ENCODE measurements at places on chromosomes 4 and X. TPM values are rescaled to one million over a fixed set of nuclear protein-coding genes. Genes with fewer than 3 reads are reported as not detected.
A peak's percentile ranks its signal among the peaks of the same experiment; 100 is the strongest.

The SPANXA2 gene
- total RNA-seq = not detected

- DNase-seq = no peak
These were observed 27.8 kb downstream of the RP2 start for GRCh38 chrX:46864606-46865005.

DNA sequence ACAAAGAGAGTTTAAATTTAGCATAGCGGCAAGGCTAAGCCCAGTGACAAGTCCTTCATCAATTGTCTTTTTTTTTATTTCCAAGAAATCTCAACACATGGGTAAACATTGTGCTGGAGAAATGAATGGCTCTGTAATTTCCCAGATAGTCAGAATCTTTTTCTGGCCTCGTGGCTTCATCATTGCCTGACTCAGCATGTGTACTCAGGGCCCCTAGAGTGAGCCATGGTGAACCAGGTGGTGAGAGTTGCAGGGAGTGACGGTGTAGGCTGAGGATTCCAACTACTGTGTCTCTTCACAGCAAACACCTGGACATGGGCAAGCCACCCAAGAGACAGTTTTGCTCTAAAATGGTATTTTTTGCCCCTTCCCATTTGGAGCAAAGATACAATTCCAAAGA lies 43.1 kb upstream of the UCP1 start:
- DNase-seq = no peak

The CXCL8 gene
- 3.8 TPM for total RNA-seq

DNA sequence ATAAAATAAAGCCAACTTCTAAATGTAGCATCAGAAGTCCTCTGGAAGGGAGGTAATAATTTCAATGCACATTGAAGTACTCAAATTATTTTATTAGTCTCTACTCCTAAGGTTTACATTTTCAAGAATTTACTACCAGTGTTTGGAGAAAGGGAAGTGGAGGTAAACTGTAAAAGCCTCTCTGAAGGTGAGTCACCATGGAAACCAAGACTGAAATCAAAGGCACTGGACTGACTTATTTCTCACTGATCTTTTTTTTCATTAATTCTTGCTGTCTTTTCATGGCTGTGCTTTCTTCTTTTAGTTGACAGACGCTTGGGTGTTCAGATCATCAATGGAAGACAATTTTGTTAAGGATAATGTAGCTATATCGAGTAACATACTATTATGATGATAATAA lies 9.7 kb downstream of the SLC39A8 start:
- no peak for DNase-seq

GRCh38 chr4:1381944-1382541 lies 24.2 kb downstream of the NKX1-1 start:
- DNase-seq = no peak

DNA sequence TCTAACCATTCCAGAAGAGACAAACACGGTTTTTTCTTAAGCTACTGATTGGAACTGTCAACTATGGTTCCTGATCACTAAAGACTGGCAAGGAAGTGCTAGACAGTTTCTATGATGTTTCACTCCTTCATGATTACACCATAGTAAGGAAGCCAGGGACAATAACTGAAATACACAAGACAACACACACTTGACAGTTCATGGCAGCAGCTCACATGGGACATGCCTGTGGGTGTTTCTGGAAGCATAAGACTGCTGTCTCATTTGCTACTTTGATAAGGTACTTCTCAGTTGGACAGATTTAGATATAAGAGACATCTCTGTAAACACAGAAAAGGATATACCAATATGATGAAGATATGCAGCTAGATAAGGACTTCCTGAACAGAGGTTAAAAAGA lies 8.3 kb upstream of the IRAK1 start:
- no peak for DNase-seq

DNA sequence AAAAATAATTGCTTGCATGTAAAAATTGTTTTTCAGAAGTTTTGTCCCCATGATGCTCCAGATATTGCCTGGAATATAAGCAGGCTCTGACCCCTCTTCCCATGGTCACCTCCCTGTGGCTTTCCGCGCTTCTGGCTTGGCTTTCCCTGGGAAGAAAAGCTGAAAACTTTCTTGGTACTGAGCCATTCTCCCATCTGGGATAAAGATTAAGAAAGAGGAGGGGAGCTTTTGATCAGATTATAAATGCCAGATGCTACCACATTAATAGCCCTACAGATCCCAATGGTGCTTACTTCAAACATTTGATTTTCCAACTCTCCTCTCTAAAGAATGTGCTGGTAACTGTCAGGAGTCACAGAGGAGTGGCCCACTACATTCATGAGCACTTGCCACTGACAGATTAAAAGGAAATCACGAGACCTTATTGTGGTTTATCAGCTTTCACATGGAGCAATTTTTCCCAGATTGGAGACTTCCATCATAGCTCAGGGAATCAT lies 54.4 kb upstream of the GAB1 start:
- no peak for DNase-seq

GRCh38 chr4:115275615-115276014 lies 162.2 kb upstream of the NDST4 start:
- DNase-seq = no peak

DNA sequence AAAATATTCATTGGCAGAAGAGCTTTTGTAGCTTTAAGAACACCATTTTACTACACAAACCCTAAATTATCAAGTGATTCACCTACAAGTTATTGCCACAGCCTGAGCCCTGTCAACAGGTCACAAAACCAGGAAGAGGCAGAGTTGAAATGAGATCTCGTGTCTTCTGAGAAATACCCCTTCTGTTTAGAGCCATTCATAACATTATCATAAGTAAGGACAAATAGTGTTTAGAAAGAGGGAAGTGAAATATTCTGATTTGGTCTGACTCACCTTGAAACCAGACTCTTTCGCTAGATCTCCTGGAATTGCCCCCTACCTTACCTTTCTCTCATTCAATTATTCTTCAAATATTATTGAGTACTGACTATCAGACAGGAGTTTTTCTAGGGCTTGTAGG lies 5.9 kb downstream of the ETDB start:
- DNase-seq = no peak

- DNase-seq = peak; percentile 40
These were observed 204.9 kb downstream of the GBA3 start for GRCh38 chr4:22897520-22898108.

DNA sequence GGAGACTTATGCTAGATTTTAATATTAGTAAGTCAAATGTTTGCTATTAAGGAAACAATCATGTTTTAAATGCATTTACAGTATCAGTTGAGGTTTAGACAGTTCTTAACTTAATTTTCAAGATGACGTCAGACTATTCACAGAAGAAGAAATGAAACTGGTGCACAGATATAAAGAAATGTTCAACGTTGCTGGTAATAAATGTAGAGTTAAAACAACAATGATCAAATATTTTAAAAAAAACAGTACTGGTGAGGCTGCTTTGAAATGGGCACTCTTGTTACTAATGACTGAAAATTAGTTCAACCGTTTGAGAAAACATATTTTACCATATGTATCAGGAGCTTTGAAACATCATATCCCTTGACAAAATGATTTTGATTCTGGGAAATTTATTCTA lies 44.2 kb downstream of the ABHD18 start:
- no peak for DNase-seq

GRCh38 chr4:100657187-100657586 lies 139.4 kb upstream of the EMCN start:
- no peak for DNase-seq

DNA sequence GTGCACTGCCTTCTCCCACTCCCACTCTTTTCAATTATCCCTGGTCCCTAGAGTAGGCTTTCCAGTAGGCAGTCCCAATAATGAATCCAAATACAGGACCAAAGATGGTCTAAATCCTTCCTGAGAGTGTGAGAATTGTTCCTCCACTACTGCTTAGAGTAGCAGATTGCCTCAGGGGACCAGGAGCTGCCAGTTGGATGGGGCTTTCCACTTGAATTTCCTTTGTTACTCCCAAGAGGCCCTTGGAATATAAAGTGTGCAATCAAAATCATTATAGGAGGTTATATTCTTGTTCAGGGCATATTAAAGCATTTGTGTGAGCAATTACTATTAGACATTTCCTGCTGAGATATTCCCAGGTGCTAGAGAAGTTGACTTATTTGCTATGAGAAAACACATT lies 156.6 kb upstream of the TLL1 start:
- DNase-seq = no peak

- no peak for DNase-seq
These were observed 53.0 kb downstream of the MAPK10 start for GRCh38 chr4:86306816-86307215.

DNA sequence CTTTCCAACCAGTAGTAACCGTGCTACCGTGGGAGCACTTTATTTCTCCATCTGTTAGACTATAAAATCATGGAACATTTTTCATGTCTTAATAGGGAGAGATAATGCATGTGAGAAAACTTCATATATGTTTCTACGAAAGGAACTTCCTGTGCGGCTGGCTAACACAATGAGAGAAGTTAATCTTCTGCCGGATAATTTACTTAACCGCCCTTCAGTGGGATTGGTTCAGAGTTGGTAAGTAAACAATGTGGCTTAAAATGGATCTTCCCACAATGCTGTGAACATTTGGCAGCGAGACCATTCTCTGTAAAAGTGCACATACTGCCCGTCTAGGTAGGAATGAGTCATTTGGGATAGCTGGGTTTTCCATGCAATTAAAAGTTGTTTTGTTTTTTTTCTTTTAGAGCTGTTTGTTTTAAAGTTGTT lies 29.6 kb downstream of the PDK3 start:
- DNase-seq = no peak

DNA sequence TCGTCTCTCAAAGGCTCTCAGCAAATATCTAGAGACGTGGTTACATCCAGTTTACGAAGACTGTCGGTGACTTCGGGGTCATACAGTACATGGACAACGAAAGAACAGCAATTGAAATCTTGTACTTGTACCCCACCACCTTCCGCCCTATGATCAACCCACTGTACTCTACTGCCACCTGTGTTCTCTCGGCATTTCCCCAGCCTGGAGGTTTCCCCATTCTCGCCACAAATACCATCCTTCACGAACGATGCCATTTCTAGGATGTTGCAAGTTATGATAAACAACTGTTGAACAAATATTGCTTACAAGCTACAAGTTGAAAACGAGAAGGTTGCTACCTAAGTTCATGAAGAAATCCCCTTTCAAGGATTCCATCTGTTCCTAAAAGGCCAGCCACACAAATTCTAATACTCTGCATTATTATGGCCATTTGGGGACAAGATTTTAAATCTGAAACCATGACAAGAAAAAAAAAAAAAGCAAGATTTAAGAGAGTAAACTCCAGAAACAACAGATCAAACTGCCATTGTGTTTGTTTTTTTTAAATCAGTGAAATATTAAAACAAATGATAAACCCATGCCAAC lies 1.6 kb downstream of the APBB2 start:
- no peak for DNase-seq

DNA sequence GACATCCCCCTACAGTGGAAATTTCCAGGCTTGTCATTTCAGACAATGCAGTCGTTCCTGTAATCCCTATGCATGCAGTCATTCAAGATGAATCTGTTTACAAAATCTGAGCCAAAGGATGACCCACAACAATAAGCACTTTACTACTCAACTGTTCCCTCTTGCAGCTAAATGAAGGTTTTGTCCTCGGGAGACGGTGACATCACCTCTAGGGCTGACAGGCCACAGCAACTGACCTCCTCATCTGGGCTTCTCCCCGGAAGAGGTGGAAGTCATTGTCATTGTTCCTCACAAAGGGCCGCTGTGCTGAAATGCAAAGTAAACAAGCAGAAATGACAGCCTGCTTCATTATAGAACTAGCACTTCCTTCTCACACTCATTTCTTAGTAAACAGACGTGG lies 29.2 kb downstream of the CLRN2 start:
- DNase-seq = no peak
